ENCODE measurements at places on chromosomes 3 and 15. TPM values are rescaled to one million over a fixed set of nuclear protein-coding genes. Genes with fewer than 3 reads are reported as not detected.

Gene FOXB1
- not detected for polyA plus RNA-seq

Gene MORC1
- not detected for polyA plus RNA-seq

Gene CLEC3B
- polyA plus RNA-seq: 96.6 TPM

Gene SUSD5
- polyA plus RNA-seq: 2.8 TPM

Gene CA12
- 7.9 TPM for polyA plus RNA-seq

DNA sequence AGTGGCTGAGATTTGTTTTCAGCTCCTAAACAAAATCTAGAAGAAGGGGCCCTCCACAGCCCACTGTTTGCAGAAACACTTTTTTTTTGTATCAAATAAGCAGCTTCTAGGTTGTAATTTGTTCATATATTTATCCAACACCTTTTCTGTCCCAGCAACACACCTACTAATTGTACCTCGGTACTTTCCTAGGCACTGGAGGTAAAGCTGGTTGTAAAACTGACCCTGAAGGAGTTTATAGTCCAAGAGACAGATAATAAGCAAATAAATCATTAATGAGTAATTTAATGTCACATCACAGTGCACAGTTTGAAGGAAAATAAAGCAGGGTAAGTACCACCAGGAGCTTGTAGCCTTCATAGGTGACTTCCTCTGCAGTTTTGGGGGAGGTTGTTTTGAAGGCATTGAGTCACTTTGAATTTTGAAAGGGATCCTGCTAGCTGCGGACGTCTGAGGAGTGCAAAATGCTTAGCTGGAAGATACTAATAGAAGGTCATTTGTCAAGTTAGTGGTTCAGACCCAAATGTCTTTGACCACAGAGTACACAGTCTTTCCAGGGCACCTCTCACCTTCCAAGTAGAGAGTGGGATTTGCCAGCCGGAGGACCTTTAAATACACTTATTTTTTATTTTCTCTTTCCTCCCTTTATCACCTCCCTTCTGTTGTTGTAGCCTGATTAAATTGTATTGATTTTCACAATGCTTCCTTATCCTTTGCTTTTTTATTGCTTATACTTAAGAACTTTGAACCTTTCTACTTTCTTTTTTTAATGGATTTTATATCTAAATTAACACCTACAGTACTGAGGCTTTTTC, 53.8 kb downstream of the CMSS1 start:
- DNase-seq: no peak

- no peak for DNase-seq
Measured at GRCh38 chr3:55629432-55629831, 142.3 kb upstream of the WNT5A start.

DNA sequence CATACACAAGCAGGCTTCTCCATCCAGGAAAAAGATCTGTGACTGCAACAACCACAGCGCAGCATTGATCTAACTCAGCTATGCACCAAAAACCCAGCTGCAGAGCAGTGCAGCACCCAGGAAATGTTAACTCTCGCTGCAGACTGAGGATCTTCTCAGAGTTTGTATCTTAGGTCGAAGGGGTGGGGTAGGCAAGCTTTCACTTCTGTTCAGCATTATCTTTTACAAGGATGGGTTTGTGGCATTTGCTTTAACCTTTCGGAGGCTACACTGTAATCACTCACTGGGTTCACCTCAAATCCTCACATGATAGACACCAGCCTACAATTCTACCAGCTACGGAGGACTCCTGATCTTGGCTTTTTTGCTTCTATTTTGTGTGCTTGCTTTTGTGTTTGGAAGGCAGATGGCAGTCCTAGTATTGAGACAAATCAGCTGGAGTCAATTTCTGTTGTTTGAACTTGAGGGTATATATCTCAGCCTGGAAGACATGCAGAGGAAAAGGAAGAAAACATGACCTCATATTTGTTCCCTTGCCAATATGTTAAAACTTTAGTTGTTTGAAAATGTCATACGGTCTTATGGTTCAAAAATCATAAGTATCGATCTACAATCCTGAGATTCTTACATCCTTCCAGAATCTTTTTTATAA, 25.2 kb downstream of the LRRK1 start:
- DNase-seq: no peak

GRCh38 chr3:13769422-13769821, 110.4 kb downstream of the WNT7A start:
- DNase-seq: no peak

GRCh38 chr15:47719730-47720129, 2.4 kb downstream of the SEMA6D start:
- DNase-seq: no peak

DNA sequence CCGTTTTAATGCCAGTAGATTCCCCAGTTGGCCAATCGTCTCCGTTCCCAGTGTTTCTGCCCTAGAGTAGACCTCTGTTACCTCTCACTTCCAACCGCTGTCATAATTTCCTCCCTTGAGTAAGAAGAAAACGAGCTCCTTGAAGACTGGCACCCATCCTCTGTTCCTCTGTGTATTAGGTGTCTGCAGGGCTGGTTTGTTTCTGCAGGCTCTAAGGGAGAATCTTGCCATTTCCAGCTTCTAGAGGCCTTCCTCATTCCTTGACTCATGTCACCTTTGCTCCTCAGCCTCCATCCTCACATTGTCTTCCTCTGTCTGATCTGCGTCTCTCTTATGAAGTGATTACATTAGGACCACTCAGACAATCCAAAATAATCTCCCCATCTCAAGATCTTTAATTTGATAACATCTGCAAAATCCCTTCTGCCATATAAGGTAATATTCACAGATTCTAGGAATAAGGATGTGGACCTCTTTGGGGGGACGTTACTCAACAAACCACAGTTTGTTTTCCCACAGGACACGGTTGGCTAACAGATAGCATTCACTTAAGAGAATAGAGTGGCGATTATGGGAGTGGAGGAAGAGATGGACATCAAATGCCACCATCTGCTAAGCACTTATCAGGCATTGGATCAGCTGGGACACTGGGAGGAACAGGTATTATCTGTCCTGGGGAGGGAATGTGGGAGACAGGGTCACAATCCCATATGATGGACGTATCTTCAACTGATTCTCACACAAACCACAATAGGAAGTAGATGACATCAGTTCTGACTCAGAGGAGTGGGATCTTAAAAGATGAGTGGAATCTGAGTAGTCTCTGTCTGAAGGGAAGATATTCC, 17.1 kb downstream of the ARHGAP31 start:
- DNase-seq: no peak

DNA sequence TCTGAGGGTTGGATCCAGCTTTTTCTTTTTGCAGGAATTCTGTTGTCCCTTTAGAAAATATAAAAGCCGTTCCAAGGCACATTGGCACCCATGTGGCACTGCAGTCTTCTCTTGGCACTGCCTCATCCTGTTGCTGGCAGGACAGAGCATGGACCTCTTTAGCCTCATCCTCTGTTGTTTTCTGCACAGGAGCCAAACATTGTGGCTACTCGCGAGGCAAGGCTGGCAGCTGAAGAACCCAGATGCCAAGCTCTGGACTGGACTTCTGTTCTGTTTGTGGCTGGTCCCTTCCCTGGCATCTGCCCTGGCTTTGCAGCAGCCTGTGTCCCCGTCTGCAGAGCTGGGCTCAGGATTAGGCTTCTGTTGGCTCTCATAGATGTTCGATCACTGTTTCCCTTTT, 224.7 kb upstream of the TBC1D5 start:
- no peak for DNase-seq

- DNase-seq: no peak
Measured at GRCh38 chr15:67674983-67675382, 132.5 kb downstream of the MAP2K5 start.

- DNase-seq: no peak
Measured at GRCh38 chr3:152760024-152760563, 74.8 kb upstream of the P2RY1 start.

- no peak for DNase-seq
Measured at GRCh38 chr15:60903211-60903610, 325.9 kb downstream of the RORA start.

- DNase-seq: no peak
Measured at GRCh38 chr3:37785736-37786135, 75.9 kb upstream of the CTDSPL start.

- DNase-seq: no peak
Measured at GRCh38 chr3:48711727-48712126, 5.3 kb downstream of the IP6K2 start.

DNA sequence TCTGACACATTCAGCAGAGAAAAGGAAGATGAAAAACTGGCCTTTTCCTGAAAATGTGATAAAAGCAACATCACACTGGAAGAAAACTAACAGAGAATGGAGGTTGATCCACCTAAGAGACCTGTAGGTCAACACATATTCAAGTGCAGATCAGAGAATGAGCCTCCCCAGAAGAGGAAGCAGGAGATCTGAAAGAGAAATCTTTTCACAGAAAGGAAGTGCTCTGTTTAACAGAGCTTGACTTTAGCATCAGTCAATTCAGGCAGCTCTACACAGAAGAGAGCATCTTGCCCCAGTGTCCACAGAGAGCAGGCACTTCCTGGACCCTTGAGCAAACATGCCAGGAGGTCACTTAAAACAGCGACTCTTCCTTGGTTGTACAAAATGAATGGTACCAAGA, 655.4 kb upstream of the GBE1 start:
- no peak for DNase-seq

DNA sequence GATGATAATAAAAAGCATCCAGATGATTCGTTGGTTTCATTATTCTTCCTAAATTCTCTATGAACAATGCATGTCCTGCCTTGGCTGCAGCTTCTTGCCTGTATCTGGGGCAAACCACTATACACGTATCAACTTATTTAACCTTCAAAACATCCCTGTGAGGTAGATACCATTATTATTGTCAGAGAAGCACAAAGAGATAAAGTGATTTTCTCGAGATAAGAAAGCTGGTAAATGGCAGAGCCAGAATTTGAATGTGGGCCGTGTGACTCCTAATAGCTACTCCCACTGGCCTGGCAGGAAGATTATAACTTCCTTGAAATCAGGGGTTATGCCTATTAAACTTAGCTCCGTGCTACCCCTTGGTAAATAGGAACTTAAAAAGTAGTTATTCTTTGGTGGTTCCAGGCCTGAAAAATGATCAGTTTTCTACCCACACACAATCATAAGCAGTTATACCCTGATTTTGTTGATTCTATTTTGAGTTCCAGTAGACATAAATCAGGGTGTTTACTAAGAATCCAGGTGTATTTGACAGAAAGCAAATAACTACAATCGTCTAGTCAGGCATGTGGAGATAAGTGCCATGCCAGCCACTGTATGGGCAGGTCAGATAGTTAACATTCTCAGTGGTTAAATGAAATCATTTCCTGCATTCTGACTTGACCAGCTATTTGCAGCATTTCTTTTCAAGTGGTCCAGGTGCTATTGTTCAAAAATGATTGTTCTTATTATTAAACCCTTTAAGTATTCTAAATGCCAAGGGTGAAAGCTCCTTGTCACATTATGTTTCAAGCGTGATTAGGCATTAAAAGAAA, 99.2 kb upstream of the LRRN1 start:
- DNase-seq: no peak

- DNase-seq: no peak
Measured at GRCh38 chr3:141942006-141942405, 65.6 kb downstream of the ATP1B3 start.

GRCh38 chr15:62407216-62407615, 242.1 kb upstream of the C2CD4B start:
- DNase-seq: no peak
